ENCODE measurements at places on chromosomes 11 and 22.

DNA sequence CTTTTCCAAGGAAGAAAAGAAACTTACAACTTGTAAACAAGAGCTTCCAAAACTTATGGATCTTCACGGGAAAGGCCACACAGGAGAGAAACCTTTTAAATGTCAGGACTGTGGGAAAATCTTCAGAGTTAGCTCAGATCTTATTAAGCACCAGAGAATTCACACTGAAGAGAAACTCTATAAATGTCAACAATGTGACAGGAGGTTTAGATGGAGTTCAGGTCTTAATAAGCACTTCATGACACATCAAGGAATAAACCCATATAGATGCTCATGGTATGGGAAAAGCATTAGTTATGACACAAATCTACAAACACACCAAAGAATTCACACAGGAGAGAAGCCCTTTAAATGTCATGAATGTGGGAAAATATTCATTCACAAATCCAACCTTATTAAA, 32.4 kb downstream of the GAB2 start:
- DNase-seq, result no peak

DNA sequence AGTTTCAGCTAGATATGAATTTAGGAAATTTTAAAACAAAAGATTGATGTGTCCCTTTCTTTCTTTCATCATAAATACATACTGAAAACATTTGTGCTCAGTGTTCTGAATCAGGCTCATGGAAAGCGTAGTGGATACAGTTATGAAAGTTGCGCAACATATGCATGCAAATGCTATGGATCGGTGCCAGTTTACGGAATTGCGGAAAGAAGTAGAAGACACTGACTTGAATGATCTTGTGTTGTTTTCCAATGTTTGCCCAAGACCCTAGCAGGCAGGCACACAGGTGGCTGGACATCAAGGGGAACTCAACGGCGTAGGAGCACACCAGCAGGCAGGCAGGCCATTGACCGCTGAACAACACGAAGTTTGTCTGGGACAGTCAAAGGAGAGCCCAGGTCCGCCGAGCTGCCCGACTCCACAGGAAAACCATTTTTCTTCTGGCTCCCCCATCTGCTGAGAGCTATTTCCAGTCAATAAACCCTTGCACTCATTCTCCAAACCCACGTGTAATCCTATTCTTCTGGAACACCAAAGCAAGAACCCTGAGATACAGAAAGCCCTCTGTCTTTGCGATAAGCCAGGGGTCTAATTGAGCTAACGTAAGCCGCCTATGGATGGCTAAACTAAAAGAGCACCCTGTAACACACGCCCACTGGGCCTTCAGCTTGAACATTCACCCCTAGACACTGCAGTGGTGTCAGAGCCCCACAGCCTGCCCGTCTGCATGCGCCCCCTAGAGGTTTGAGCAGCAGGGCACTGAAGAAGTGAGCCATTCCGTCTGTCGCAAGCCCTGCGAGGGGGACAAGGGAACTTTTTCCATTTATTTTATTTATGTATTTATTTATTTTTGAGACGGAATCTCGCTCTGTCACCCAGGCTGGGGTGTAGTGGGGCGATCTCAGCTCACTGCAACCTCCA, 7.4 kb upstream of the BIRC3 start:
- DNase-seq, result no peak

DNA sequence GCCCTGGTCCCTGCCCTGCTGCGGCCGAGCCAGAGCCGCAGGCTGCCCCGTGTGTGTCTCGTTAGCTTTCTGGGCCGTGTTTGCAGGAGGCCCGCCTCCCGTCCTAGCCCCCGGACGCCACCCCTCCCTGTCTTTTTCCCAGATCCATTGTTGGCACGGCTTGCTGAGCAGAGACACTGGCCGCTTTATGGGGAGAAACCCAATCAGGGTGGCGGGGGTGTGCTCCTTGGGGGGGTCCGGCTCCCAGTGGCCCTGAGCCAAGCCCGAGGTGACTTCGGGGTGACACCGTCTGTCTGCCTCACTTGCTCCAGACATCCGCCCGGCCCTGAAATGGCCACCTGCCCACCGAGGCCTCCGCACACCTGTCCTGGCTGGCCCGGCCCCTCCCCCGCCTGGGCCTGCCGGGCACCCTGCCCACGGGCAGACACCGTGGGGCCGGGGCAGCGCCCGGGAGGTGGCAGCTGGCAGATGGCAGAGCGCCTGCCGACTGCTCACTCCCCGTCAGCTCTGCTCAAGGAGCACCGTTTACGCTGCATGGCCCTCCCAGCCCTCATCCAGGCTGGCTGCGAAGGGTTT, 43.1 kb upstream of the PPARA start:
- no peak for DNase-seq

DNA sequence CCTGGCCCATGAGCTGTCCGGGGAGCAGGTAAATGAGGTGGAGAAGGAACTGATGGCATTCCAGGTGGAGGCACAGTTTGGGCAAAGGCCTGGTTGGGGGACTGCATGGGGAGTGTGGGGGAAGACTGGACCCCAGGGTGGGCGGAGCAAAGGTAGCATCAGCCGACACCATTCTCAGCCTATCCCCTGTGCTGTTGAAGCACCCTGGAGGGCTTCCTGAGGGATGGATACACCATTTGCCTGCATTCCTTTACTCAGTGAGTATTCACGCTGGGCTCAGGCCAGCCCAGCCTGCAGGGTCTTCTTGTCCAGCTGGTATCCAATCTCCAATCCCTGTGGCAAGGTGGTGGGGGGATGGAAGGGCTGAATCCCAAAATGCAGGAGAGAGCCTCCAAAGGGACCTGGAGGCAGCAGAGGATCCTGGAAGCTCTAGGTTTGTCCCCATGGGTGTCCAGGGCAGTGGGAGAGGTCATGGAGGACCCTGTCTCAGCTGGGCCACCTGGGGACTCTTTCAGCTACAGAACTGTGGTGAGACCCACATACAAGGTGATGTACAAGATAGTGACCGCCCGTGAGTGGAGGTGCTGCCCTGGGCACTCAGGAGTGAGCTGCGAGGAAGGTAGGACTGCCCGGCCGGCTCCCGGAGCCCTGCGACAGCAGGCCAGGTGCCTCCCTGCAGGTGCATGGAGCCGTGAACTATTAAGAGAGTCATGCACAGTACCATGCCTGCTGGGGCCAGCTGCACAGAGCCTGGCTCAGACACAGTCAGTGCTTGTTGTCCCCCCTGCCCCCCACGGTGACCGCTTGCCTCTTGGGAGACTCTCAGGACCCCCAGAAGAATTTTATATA, 9.5 kb downstream of the EMID1 start:
- no peak for DNase-seq

DNA sequence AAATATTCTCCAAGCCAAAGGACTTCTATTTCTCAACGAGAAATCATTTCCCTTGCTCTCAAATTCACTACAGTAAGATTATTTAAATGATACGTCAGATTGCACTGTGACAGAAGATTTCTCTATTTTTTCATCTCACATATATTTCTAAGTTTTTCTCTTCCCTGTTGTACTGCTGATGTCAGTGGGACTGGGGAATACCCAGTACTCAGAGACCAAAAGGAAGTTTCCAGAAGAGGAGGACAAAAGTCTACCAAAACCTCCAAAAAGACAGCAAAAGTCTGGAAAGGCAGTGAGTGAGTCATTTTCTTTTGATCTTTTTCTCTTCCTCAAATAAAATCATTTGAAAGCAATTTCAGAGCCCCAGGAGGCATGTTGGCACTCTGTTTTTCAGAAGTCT, 149.8 kb upstream of the PITPNB start:
- DNase-seq, result no peak

DNA sequence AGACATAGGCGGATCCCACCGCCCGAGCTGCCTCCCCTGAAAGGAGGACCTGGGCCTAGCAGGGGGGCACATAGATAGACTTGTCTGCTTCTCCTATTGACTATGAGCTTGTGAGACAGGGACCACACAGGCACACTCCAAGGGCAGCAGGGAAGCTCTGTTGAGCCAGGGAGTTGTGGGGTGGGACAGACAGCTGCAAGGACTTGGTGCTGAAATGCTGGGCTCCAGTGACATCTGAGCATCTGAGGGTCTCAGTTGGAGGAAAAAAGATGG, 53.4 kb upstream of the ANO1 start:
- DNase-seq, result no peak

DNA sequence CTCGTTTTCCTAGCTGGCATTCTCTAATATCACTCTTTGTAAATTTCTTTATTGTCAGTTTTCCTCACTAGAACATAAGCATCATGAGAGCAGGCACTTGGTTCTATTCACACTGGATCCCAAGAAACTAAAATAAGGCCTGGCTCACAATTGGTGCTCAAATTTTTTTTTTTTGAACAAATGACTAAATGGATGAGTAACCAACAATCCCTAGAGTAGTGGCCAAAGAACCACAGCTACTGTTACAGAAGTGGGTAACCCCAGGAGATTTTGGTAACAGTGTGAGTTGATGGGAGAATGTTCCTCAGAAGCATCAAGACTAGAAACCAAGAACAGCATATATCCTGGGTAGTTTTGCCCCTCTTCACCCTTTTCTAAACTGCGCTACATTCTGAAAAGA, 572.6 kb downstream of the INSC start:
- no peak for DNase-seq

- DNase-seq, result no peak
Measured at GRCh38 chr22:50675553-50676179, 3.0 kb downstream of the SHANK3 start.

DNA sequence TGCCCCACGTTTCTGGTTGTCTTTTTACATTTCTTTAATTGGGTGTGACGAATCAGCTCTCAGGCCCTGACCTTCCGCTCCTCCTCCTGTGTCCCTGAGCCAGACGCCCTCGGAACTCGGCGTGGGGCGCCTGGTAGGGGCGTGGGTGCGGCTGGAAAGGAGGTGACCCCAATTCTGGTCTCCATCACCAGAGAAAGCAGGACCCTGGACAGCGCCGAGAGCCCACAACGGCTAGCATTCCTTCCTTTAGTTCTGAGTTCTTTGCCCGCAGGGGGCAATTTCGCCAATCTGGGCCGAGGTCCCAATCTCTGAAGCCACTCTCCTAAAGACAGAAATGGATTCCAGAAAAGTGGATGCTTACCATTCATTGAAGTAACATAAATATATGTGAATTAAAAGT, 11.7 kb upstream of the RBMXL2 start:
- DNase-seq, result no peak

DNA sequence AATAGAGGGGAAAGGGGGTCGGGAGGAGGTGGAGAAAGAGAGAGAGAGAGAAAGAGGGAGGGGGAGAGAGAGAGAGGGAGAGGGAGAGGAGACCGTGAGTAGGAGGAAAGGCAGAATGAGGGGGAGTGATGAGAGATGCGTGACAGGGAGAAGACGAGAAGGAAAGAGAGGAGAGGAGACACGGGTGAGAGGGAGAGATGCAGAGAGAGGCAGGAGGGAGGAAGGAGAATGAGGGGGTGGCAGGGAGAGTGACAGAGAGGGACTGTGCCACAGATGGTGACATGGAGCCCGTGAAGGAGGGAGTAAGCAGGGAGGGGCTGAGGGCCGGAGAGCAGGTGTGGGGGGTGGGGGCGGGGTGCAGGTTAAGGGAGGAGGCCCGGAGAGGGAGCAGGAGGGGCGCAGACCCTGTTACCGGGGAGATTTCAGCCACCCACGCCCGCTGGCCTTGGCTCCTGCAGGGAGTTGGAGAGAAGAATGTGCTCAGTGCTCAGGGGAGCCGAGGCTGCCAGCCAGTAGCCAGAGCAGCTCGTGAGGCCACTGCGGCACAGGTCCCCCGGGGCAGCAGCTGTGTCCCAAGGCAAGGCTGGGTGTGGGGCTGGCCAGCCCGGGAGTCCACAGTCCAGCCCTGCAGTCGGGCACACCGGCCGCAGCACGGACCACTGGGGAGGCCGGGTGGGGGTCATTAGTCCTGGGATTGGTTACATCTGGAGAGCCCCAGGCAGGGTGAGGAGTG, at the start of gene SSTR3:
SSTR3 (minus strand) TSS at position 304 of the 733 bp plus-strand sequence. CDS start 4,674 bp downstream, outside the sequence.
- no peak for DNase-seq

GRCh38 chr11:124475265-124475664, 29.8 kb upstream of the OR8B8 start:
- DNase-seq, result no peak

GRCh38 chr11:15097411-15097810, 17.3 kb upstream of the INSC start:
- DNase-seq, result no peak

DNA sequence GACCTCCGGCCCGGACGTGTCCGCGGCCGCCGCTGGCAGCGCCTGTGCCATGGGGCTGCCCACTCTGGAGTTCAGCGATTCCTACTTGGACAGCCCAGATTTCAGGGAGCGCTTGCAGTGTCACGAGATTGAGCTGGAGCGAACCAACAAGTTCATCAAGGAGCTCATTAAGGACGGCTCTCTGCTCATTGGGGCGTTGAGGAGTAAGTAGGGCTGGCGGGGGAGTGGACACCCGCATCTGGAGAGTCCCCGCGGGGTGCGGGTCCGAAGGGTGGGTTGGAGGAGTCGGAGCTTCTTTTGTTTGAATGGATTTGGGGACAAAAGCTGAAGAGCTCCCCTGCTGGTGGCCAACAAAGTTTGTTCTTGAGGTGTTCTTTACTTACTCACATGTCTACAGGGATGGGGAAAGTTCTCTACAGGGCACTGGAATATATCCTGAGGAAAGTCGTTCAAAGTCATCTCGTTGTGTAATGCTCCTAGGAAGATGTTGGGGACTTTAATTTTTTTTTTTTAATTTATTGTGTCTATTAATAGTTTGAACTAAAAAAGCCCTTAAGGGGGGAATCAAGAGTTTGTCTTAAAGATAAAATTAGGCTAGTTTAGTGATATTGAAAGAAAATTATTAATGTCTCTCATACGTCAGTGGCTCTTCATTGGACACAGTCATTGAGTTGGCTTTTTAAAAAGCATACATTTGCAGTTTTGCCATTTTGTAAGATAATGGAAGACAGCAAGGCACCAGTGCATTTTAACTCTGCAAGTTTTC, 725 bp downstream of the ARHGAP42 start:
- no peak for DNase-seq

DNA sequence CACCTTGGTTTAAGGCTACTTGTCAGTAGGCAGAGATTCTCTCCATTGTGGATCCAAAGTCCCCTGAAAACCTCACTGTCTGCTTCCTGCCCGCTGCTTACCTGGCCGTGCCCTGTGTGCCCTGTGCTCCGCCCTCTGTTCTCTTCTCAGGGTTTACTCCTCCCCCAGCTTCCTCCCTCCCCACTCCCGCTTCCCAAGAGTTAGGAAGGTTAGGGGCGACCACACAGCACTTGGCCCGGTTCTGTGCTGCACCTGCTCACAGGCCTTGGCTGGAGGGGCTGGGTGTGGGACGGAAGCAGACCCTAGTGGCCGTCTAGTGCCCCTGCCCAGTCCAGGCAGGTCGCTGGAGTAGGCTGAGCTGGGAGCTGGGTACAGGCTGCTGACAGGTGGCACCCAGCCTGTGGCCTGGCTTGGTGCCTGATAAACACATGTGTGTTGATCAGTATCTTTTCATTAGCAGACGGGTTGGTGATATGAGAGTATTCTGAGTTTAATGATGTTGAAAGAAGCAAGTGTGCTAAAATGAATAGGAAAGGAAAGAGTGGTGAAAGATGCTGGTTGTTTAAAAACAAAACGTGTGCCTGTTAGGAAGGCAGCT, 40.5 kb downstream of the GRAMD4 start:
- DNase-seq, result no peak

Measured in NCI-H1930 (cell line).